NCI-H1930 (cell line): ENCODE measurements at places on chromosomes 3 and 15.

GRCh38 chr3:159938714-159939113 is 49.9 kb upstream of the IL12A start:
- no peak for DNase-seq

DNA sequence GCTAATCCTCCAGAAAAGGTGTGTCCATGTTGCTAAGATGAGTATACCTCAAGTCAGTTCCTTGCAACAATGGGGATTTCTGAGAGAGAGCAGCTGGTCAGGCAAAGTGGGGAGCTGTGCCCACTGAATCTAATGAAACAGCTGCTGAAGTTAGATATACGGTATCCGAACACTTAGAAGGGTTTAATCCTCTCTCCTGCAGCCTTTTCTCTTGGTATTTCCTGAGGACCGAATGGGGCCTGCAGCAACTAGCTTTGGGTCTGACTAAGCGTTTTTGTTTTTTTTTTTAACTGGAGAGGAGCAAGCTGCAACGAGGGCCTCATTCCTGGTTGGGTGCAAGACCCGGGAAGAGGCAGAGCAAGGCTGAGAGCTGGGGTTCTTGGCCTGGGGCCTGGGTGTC is 37.6 kb upstream of the BNC1 start:
- DNase-seq: no peak

DNA sequence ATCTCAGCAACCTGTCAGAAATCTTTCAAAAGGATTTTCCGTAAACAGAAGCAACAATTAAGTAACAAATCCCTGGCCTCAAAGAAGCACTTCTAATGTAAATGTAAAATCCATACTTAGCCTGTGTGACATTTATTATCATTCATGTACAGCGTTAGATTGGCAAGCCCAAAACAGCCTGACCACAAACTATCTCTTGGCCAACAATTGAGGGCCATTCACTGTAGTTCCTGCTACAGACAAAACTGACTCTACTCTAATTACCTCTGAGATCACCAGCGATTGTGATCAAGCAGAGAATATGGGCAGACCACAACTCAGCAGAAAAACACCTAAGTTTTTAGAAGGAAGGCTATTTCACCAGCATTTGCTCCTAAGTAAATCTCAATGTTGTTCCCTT is 9.2 kb downstream of the SHQ1 start:
- no peak for DNase-seq

DNA sequence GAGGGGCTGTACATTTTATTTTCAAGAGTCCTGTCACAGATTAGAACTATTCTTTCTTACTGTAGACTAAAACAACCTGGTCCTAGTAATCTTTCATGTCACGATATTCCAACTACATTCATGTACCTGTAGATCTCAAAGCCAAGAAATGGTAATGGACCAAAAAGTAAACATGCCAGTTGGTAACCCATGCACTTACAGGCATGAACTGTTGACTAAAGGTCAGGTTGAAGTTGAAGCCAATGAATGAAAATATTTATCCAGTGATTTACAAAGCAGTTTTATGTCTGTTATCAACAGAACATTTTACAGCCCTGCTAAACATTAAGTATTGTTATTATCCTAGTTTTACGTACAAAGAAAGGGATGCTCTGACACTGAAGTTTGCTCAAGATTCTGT is 25.3 kb downstream of the LRRC57 start:
- no peak for DNase-seq

DNA sequence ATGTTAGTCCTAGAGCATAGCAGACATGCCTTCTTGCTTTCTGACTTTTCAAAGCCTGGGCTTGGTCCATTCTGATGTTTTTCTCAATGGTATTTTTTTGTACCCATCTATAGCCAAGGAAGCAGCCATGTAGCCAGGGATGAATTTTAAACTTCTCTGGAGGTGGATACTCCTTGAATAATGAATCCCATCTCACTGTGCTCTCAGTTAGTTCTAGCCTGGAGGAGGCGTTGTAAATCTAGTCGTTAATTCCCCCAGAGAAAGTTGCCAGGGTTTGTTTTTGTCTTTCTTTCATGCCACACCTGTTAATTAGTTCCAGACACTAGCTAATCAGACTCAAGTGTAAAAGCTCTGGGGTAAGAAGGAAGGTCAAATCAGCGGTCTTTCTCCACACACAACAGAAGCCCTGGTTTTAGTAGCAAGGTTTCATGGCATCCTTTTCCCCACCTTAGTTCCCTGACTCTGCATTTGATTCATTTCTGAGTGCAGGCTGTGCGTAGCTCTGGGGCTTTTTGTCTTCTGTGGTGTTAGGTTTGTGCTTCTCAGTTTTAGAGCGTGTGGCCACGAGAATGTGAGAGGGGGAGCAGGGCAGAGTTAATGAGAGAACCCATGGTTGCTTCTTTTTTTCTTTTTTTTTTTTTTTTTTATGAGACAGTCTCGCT is 19.7 kb downstream of the PTPRG start:
- no peak for DNase-seq

DNA sequence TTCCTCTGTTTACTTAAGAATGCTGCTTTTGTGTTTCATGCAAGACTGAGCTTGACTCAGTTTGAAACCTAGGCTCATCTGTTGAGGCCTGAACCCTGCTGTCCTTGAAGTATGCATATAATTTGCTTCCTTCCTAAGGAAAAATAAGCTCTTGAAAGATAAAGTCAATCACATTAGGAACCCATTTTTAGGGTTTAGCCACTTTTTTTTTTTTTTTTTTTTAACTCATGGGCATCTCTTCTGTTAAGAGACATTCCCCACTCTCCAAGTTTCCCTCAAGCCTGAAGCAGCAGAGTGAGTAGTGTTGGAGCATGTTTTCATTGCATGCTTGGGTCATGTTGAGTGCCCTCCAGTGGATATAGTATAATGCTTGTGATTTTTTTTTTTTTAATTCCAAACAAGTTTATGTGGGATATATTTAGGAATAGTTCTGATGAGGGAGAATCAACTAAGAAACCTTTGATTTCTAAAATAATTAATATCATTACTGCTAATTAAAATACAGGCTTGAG is 3.6 kb downstream of the CTNNB1 start:
- no peak for DNase-seq
